ENCODE measurements at places on chromosomes 3 and 15.

GRCh38 chr3:5675319-5675718, 487.8 kb downstream of the EDEM1 start:
- DNase-seq: no peak

GRCh38 chr3:151724576-151725562, 8.9 kb upstream of the AADACL2 start:
- DNase-seq: no peak

- DNase-seq: no peak
Observed at GRCh38 chr3:78139166-78139565, 1099.3 kb downstream of the ROBO2 start.

DNA sequence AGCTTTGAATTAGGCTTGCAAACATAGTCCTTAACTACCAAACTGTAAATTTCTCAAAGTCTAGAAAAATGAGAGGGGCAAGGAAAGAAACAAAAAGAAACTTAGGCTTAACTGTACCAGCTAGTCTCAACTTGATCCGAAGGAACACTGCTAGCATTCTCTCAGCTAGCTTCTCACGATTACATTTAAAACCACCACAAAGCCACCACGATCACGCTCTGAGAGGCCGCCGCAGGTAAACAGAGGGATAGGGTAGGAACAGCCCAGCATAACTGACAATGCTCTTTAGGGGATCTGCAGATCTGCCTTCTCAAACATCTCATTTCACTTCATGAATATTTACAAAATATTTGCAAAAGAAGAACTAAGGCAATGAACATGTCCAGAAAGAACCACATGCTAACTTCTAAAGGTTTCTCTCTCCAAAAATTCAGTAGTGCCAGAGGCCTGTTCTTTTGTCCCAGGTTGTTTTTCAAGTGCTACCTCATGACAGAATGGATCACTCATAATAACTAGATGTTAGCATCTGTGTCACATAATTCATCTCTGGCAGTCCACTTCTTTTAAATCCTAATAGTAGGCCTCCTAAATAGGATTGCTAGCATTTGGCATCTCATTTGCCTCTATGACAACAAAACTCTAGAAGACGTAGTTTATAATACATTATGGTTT, 18.9 kb downstream of the VGLL4 start:
- no peak for DNase-seq

DNA sequence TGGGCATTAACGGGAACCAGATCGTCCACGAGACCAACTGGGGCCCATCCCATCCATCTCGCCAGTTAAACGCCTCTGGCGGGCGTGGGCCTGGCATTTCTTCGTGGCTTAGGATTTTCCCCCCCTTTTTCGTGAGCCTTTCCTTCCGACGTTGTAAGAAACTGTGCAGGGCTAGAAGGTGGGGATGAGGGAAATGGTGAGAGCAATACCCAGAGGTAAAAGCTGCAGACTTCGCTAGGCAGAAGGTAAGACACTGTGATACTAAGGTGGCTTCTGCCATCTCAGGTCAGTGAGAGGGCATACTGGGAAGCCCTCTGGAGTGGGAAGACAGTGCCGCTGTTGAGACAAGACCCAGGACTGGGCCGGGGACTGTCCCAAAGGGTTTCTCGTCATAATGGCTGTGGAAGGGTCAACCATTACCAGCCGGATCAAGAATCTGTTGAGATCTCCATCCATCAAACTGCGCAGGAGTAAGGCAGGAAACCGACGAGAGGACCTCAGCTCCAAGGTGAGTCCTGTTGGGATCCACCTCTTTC, 666 bp downstream of the MAPKBP1 start:
- DNase-seq: no peak

DNA sequence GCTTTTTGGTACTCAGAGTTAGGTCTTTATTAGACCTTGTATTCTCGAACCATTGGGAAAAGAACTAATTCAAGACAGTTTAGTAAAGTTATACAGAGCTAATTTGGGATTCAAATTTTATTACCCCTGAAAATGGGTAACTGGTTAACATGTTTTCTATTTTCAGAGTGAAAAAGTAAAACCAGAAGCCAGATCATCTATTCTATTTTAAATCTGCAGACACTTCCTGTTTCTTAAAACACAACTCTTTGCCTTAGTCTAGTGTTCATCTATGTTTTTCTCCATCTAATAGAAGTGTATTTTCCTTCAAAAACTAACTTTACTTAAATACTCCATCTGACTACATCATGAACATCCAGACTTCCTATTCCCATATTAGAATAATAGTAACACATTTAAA, 113.4 kb downstream of the CCNL1 start:
- no peak for DNase-seq

DNA sequence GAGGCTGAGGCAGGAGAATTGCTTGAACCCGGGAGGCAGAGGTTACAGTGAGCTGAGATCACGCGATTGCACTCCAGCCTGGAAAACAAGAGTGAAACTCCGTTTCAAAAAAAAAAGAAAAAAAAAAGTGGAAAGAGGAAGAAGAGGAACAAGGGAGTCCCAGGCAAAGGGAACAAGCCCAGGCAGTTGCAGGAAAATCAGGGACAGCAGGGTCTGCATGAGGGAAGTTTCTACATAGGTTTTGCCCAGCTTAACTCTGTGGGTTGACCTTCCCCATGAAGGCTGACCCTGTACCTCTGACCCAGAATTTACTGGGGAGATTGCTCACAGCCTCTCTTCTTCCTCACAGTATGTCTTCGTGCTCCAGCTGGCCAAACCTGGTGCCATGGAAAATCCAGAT, 12.3 kb downstream of the RBP1 start:
- DNase-seq: no peak

GRCh38 chr15:48119277-48119676, 1.5 kb upstream of the SLC24A5 start:
- no peak for DNase-seq

DNA sequence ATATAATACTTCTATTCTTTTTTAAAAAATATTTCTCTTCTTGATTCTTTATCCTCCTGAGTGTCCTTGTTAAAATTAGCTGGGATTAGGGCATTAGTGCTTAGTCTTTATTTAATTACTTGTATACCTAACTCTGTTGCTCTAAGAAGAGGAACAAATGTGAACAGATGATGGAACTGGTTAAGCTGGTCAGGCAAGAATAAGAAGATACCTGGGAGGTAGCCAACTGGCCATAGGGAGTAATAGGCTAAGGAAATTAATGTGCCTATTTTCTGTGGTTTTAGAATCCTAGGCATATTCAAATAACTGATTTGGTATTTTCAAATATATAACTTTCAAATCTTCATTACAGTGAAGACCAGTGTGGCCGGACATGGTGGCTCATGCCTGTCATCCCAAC, 54.4 kb downstream of the EIF3J start:
- DNase-seq: no peak

DNA sequence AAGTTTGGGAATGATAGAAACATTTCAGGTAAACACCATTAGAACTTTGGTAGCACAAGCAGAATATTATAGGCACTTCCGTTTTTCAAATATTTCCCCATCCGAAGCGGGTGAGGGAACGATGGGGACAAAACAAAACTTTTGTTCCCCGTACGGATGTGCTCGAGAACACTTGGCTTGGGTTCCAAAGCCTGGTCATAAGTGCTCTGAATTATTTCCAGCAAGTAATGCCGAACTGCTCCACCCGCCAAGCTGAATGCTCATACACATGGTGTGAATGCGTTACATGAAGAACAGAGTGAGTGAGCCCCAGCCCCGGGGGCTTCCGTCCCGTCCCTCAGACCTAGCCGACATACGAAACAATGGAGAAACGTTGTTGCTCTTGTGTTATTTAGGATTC, 438.2 kb upstream of the ARRDC4 start:
- DNase-seq: no peak

DNA sequence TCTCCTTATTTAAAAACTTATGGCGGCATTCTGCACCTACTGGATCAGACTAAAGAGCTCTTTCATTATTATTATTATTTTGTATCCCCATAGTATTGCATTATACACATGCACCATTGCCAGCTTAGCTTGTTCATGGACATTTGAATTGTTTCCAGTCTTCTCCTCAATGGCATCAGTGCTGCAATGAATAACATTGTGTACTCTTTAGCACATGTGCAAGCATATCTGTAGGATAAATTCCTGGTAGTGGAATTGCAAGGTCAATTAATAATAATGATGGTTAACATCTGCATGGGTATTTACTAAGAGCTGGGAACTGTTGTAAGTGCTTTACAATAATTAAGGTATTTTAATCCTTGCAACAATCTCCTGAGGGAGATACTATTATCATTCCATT, 52.0 kb downstream of the AMOTL2 start:
- no peak for DNase-seq

GRCh38 chr3:87225659-87226058, 1.4 kb upstream of the CHMP2B start:
- no peak for DNase-seq

DNA sequence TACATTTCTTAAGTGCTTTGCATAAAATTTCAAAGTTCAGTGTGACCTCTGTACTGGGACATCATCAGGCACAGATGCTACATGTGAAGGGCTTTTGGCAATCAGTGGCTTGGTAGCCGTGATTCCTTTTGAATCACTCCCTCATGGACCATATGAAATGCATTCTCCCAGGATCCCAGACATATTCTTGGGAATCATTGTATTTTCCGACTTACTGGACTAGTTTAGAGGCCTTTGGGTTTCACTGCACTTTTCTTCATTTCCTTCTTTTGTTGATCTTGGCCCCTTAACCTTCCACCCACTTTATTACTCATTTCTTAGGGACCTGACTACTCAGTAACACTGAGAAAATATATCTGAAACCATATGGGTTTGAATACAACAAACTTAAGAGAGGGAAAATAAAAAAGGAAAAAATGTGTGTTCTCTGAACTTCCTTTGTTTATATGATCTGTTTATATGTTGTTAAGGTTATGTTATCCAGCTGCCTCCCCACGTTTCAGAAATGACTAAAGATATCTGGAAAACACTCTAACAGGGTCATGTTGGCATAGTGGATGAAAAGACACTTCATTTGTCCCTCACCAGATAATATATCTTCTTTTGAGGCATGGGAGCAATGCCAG, 35.1 kb downstream of the HMG20A start:
- no peak for DNase-seq

DNA sequence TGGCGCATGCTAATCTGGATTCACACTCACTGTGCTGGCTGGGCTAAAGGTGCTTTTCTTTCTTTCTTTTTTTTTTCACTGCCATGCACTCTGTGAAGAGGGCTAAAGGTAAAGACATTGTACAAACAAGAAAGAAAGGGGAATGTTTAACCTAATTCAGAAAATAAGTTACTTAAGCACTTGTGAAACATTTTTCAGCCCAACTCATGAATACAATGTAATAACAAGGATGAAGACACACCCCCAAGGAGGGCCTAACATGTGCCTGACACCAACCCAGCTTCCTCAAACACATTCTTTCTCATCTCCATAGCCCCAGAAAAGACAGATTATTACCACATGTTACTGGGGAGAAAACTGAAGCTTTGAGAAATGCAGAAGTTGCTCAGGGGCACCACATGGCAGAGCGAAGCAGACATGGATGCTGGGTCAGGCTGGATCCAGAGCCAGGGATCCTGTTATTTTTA, 5.7 kb downstream of the STIMATE start:
- DNase-seq: peak; percentile 46

DNA sequence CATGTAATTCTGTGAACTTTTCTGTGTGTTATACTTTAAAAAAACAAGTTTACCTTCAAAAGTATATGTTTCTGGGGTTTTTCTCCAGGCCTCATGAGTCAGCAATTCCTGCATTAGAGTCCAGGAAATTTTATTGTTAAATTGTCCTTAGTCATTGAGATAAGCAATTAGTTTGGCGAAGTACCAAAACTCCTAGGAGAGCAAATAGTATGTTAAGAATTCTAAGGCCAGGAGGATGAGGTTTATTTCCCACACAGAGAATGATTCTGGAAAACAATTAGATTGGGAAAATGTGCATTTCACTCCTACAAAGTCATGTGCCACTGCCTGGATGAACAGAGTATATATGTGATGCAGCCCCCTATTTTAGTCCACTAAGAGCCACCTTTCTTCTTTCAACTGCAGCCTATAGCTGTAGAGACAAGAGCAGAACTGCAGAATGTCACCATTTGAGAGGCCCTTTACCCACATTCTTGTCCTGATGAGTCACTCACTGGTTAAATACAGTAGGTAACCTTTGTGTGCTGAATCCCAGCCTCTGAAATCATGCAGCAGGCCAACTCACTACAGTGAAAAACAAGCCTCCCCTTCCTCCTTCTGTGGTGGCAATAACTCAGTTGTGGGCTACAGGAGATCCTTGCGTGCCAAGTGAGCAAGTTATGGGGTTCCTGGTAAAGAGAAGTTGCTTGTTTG, 452.8 kb upstream of the THBS1 start:
- DNase-seq: no peak

DNA sequence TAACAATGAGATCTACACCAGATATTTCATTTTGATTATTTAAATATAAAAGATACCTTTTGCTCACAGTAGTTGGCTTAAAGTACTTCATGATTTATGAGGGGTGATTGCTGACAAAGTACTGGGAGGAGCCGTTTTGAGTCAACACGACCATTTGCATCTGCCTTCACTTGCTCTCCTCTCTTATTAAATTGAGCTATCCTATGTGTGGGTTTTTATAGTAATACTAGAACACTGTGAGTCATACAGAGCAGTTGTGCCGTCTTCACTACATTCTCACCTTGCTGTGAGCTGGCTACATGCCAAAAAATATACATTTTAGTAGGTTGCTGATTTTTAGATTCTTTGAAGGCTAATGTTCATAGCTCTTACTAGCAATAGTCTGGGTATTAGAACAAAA, 161.2 kb downstream of the ALCAM start:
- DNase-seq: no peak

DNA sequence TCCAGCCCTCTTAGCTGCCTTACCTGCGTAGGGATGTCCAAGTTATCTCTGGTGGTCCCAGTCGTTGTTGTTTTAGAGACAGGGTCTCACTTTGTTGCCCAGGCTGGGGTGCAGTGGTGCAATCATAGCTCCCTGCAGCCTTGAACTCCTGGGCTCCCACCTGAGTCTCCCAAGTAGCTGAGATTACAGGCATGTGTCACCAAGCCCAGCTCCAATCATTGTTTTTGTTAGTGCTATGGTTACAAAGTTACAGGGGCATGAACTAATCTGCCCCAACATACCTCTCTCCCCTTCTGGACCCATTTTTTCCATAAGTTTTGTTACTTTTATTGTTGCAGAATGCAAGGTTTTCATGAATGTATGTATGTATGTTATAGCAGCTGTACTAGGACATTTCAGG, 54.7 kb downstream of the CTDSPL2 start:
- no peak for DNase-seq

- no peak for DNase-seq
Observed at GRCh38 chr3:56366641-56367162, 101.6 kb downstream of the ERC2 start.

DNA sequence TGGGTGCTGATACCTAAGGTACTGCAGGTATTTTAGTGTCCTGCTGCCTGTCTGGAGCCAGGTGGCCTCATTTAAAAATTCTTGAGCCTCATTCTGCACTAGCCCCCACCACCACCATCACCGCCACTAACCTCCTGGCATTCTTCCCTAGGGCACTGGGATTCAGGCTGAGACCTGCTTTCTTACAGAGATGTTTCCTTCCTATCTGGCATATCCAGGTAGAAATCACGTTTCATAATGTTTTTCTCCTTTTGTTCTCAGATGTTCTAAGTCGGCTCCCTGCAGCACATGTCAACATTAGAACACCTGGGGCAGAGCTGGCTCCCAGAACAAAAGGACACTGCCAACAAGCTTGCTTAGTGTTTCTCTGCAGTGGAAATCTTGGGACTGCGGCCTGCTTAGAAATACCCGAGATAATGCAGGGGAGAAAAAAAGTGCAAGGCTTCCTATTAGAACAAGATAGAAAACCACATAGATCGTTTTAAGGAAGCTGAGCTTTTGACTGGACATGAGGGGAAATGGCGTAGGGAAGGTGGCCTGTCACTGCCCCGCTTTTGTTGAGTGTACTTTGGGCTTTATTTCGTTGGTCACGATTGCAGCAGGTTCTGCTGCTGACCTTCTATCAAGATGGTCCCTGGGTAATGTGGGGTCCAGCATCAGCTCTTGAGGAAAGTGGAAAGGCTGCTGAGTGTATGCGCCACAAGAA, 59.6 kb upstream of the PPARG start:
- DNase-seq: no peak
